ENCODE measurements at places on chromosomes 3 and 15.

- DNase-seq, result no peak
Observed at GRCh38 chr3:36941658-36942057, 3.2 kb downstream of the TRANK1 start.

GRCh38 chr3:176479248-176479647, 718.0 kb downstream of the TBL1XR1 start:
- DNase-seq, result no peak

GRCh38 chr3:166283840-166284239, 446.6 kb upstream of the BCHE start:
- no peak for DNase-seq

DNA sequence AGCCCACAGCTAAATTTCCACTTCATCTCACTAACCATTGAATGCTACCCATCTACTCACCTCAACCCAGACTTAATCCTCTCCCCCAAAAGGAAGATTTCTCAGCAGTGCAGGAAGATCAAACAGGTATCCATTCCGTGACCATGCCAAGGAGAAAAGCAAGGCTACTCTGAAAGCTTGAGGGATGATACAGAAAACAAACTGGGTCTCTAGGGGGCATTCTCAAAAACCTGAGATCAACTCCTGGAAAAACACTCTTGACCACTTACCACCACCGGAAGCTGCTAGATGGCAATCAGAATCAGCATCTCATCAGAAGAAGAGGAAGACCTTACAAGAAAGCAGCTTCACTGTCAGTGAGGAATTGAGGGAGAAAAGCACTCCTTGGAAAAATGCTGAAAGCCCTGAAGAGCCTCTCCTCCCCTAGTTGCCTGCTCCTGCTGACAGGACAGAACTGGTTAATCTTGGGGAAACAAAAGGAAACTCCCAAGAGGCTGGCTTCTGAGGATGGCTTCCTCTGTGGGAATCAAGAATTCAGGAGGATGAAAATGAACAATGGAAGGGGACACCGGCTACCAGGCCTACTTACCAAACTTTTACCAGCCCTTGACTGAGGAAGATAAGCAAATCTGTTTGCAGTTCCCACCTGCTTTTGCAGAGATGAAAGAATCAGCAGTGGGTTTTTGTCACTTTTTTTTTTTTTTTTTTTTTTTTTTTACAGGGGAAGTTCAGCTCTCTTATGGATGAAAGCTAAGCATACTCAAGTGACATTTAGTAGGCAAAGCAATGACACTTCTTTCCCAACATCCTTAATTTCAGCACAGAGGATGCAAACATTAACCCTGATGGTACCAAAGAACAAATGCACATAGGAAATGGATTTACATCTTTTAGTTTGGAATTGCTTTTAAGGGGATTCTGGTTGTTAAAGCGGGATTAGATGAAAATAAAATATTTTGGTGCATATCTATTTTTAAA, at the start of gene ATP8B4:
ATP8B4 (minus strand) TSS at position 171 of the 978 bp plus-strand sequence. CDS start 12,267 bp downstream, outside the sequence.
- DNase-seq, result no peak

GRCh38 chr3:104610730-104611652, 755.7 kb upstream of the ALCAM start:
- DNase-seq, result no peak

- DNase-seq, result peak; percentile 45
Observed at GRCh38 chr3:150763841-150764483, 993 bp upstream of the SIAH2 start.

DNA sequence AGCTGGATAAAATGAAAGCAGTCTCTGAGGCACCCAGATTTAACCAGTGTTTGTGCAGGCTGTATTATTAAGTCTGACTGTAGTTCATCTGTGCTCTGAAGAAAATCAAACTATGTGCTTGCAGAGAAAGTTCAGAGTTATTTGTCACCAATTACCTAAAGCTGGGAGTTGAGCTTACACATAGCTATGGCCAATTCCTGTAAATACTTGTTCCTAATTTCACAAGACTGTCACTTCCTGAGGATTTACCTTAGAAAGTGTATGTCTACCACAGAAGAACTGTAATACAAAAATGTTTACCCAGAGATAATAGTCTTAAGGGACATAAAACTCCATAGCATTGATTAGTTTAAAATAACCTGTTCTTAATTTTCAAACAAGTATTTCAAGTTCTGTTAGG, 628.4 kb upstream of the TGFBR2 start:
- DNase-seq, result no peak

DNA sequence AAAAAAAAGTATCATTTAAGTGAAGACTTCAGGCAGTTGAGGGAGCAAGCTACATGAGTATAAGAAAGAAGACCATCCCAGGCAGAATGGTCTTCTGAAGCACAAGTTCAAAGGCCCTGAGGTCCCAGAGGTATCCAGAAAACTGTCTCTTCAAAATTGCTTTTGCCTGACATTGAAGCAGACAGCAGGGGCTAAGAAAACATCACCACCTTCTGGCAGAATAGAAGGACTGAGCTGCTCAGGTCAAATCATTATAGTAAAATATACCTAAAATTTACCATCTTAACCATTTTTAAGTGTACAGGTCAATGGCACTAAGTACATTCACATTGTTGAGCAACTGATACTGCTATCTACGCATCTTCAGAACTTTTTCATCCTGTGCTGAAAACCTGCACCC, 16.4 kb downstream of the GPR160 start:
- DNase-seq, result no peak

- no peak for DNase-seq
Observed at GRCh38 chr3:128392021-128392420, 74.7 kb downstream of the DNAJB8 start.

GRCh38 chr3:38669668-38670067, 20.2 kb upstream of the SCN5A start:
- no peak for DNase-seq

DNA sequence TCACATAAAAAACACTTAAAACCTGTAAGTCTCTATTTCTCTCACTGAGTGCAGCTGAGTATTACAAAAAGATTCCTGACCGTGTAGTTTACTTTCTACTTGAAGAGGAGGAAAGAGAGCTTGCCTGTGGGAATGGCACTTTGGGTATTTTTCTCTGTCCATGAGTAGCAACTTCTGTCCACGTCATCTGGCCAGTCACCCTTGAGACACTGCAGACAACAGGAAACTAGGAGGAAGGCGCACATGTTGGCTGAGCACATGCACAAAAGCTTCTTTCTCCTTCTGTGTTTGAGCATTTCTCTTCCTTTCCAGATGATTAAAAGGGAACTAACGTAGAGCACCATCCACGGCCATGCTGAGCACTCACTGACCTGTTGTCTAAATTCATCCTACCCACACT, 19.7 kb downstream of the STARD5 start:
- DNase-seq, result no peak

DNA sequence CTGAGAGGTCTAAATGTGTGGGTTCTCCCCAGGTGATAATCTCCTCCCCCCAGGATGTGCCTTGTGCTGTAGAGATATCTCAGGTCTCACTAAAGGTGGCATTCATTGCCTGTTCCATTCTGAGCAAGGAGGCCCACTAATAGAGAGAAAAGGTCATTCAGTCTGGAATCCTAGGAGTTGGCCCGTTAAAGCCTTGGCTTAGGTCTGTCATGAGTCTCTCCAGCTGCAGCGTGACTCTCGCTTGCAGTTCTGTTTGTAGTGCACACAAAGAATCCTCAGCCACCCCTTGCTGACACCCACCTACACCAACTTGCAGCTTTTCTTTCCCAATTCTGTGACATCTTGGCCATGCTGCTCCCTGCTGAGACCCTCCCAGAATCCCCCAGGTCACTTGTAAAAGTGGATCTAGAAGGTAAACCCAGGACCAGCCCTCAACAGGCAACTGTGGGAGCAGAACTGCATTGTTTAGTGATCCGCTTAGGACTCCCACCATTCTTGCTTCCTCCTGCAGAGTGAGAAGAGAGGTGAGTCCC, 17.7 kb downstream of the MAGEF1 start:
- DNase-seq, result no peak

DNA sequence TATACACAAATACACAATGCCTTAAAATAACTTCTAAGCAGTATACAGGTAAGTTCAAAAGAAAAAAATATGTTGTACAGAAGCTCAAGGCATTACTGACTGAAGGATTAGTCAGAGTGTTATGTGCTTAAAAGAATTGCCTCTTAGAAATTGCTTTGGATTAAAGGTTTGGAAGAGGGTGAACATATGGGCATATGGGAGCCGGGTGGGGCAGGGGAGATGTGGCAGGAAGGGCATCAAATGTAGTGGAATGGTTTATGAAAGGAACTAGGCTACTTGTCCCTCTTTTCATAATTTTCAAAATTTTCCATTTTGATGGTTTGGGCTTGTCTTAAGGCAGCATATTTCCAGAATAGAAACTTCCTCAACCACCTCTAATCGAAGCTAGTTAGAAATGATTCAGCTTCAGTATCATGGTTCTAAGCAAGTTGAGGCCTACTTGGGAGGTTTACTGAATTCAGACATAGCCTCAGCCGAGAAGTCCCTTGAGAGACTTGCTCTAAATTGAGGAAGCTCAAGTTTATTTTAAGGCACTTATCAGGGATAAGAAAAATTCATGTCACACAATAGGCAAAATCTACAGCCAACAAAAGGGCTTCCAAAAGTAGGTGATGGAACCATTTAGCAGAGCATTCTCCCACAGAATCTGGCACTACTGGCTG, 10.1 kb upstream of the GOLGB1 start:
- DNase-seq, result no peak

GRCh38 chr15:94119298-94119811, 112.0 kb upstream of the MCTP2 start:
- DNase-seq, result no peak

DNA sequence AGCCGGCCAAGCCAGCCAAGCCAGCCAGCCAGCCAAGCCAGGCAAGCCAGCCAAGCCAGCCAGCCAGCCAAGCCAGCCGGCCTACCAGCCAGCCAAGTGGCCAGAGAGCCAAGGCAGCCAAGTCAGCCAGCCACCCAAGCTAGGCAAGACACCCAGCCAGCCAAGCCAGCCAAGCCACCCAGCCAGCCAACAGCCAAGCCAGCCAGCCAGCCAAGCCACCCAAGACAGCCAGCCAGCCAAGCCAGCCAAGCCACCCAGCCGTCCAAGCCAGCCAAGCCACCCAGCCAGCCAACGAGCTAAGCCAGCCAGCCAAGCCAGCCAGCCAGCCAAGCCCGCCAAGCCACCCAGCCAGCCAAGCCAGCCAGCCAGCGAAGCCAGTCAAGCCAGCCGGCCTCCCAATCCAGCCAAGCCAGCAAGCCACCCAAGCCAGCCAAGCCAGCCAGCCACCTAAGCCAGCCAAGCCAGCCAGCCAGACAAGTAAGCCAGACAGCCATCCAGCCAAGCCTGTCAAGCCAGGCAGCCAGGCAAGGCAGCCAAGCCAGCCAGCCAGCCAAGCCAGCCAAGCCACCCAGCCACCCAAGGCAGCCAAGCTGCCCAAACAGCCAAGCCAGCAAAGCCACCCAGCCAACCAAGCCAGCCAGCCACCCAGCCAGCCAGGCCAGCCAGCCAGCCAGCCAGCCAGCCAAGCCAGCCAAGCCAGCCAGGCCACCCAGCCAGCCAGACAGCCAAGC, 200.5 kb downstream of the GOLGA6L6 start:
- DNase-seq, result no peak

DNA sequence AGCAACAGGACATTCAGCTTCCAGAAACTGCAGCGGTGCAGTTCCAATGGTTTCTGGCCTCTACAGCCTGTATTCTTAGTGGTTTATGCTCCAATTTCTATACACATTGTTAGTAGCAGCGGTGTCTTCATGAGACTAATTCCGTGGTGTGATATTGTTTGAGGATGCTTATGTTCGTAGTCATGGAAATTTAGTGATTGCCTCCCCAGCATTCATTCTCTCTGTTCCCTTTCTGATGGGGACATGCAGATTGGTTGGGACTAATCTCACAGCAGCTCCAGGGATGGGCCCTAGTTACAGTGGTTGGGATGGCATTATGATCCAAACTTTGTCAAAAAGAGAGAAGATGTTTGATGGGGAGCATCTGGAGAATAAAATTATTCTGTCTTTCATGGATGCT, 208.6 kb downstream of the CD47 start:
- DNase-seq, result no peak

- DNase-seq, result no peak
Observed at GRCh38 chr3:116302087-116302747, 143.1 kb downstream of the LSAMP start.

GRCh38 chr3:87793337-87793877, 265.4 kb downstream of the CGGBP1 start:
- no peak for DNase-seq

- DNase-seq, result no peak
Observed at GRCh38 chr3:25663347-25663868, 1.3 kb downstream of the TOP2B start.

DNA sequence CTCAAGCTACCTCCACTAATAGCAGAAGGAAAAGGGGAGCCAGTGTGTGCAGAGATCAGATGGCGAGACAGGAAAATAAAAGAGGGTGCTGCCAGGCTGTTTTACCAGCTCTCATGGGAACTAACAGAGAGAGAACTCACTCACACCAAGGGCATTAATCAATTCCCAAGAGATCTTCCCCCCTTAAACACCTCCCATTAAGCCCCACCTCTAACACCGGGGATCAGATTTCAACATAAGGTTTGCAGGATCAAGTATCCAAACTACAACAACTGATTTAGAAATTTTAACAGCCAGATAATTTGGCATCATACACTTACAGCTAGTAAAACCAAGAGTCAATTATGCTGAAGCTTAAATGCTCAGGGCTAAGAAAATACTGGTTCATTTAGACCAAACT, 18.9 kb downstream of the CD200 start:
- no peak for DNase-seq

- no peak for DNase-seq
Observed at GRCh38 chr3:113103588-113103987, 107.8 kb upstream of the BOC start.

DNA sequence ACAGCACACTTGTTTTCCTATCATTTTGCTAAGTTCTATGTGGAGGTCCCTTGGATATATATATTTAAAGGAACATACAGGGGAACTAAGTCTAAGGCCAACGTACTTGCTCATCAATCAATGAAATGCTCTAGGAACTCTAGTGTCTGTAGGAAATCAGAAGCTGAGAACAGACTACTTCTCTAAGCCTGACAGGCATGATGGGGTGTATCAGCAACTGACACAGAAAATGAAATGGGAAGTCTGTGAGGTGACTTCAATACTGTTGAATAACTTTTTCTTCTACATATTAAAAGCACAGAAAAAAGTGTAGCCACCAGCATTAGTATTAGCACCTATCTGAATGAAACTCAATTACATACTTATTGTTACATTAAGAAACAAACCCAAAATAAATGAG, 56.9 kb upstream of the CSPG5 start:
- DNase-seq, result no peak

DNA sequence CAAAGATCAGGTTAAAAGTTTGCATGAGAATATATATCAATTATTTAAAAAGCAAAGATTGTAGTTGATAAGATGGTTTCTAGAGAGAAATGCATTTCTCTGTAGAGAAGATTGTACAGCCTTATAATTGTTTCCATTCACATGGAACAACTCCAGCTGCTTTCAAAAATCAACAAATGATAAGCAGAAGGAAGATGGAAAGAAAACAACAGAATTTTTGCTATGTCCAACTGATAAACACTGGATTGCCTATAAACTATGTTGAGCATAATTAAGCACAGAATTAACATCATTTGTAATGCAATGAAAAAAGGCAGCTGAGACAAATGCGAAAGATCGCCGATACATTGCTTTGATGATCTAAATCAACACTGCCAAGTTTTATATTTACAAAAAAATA, 89.0 kb downstream of the C3orf85 start:
- no peak for DNase-seq

GRCh38 chr15:42591238-42591934, 16.0 kb downstream of the STARD9 start:
- DNase-seq, result no peak

Data from nucleus accumbens (tissue), 56 donors.